Glomerular endothelial cell (primary cell): ENCODE measurements at places on chromosomes 11 and 22. TPM values are rescaled to one million over a fixed set of nuclear protein-coding genes. Genes with fewer than 3 reads are reported as not detected.

- DNase-seq = no peak
Measured at GRCh38 chr11:11243590-11244469, 109.2 kb downstream of the CSNK2A3 start.

GRCh38 chr11:27329867-27330632 is 33.0 kb downstream of the CCDC34 start:
- DNase-seq = no peak

DNA sequence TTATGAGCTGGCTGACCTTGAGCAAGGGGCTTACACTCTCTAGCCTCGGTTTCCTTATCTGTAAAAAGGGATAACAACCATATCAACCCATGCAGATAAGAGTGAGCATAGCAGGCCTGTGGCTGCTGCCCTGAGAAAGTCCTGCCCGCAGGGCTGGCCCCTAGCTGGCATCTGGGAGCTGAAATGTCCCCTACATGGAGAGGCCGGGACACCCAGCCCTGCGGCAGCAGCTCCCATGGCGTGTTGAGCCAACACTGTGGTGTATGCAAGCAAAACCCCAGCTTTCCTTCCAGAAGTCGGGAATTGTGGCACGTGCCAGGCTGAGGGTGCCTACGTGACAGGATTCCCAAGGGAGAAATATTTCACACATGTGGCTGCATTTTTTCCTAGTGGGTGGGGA is 358.9 kb downstream of the CTTN start:
- DNase-seq = no peak

DNA sequence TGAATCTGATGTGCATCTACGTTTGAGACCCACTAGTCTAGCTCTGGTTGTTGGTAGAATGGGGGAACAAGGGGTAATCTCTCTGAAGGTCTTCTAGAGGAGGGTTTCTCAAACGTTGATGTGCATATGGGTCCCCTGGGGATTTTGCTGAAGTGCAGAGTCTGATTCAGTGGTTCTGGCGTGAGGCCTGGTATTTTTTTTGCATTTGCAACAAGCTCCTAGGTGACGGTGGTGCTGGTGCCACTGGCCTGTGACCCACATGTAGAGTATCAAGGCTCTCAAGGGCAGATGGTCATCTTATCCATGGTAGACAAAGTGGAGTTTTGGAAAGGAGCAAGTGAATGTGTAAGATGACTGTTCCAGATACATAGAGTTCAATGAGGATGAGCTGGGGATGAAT is 97.1 kb downstream of the CEP164 start:
- no peak for DNase-seq

GRCh38 chr11:25423436-25424199 is 908.3 kb upstream of the ANO3 start:
- no peak for DNase-seq

GRCh38 chr11:11533057-11533456 is 88.7 kb downstream of the GALNT18 start:
- no peak for DNase-seq

DNA sequence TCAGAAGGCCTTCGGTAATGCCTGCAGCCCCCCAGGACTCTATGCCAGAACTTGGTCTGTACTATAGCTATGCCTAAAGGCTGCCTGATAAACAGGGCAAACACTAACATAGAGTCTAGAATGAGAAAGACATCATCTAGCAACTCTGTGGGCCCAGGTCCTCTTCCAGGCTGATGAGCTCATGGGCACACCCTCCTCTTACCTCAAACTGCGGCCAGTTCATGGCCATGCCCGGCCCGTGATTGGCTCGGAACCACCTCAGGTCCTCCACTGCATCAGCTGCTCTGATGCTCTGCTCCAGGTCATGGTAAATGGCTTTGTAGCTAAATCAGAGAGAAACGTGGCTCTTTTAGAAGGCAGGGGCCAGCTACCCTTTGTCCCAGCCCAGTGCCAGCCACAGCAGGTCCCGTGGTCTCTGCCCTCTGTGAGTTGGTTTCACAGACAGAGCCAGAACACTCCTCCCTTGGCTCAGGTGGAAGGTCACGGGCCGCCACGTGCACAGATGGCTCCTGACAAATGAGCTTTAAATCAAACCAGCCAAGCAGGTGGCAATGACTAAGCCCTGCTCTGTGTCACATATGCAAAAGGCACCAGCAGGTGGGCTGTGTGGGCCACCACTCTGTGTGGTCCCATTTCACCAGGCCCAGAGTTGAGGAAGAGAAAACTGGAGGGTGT is 25.0 kb upstream of the ARFGAP3 start:
- DNase-seq = no peak

DNA sequence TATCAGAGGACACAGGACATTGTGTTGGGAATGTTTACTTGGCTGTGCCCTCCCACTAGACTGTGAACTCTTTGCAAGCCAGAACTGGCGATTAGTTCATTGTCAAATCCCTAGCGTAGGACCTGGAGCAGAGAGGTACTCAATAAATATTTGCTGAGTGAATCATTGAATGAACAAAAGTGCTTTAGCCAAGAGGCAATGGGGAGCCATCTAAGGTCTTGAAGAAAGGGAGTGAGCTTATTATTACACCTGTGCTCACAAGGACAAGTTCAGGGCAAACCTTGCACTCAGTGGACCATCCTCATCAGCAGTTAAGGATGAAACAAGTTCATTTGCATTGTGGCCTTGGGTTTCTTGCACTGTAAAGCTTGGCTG is 1.1 kb upstream of the RASSF10 start:
- DNase-seq = no peak

DNA sequence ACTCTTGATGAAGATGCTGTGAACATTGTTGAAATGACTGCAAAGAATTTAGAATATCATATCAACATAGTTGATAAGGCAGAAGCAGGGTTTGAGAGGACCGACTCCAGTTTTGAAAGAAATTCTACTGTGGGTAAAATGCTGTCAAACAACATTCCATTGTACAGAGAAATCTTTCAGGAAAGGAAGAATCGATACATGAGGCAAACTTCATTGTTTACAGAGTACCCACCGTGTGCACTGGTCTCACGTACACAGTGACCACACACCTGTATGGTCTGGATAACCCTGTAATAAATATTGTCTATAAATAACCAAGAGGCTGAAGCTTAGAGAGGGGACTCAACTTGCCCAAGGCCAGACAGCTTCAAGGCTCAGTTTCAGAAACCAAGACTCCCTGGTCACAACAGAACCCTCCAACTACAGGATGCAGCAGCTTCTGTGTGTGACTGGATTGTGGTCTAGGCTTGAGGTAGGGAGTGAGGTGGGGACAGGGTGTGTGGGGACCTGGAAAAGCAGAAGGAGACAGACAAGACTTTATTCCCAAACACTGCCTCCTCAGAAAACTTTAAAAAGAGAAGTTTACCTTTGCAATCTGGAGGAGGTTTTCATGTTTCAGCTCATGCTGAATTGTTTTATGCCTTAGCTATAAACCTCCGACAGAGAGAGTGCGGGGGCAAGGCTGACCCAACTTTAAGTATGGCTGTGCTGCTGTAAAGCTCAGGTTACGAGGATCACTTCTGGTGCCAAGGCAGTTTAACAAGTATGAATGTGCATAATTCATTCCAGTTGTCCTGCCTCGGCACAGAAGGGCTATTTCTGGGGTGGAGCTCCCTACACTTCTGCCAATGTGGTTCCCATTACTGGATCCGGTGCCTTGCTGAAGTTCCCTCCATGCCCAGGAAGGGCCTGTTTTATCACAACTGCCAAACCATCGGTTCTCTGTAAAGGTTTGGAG is 372.6 kb upstream of the NARS2 start:
- no peak for DNase-seq

DNA sequence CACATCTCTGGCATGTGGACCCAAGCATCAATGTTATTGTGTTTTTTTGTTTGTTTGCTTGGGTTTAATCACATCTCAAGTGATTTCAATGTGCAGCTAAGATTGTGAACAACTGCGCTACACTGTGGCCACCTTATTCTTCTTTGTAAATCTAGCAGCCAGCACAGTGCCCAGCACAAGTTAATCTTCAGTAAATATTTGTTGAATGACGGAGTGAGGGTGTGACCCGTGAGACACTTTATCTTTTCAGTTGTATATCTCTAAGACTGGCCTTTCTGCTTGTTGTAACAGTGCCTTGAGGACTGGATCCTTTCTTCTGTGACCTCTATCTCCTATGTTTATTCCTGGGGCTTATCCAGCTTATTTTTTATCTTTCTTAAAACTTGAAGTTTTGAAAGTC is 21.4 kb upstream of the AMOTL1 start:
- no peak for DNase-seq

- no peak for DNase-seq
Measured at GRCh38 chr11:24592360-24592759, 95.5 kb downstream of the LUZP2 start.

DNA sequence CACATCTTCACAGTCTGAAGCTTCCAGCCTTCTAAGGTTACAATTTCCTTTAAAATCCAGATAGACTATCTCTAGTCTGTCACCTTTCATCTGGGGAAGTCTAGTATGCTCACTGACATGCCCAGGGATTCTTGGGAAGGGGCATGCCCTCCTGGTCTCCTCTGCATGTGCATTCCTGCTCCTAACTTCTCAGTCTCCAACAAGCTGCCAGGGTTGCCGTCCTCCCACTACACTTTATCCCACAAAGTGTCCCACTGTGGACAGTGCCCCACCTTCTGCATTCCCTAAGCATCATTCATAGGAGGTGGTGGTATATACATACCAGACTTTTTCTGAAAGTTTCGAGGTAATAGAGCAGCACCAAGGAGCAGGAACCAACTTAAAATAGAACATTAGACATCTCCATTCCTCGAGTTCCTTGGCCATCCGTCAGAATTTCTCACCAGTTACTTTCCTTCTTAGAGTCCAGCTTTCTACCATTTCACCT is 28.7 kb downstream of the EIF3F start:
- DNase-seq = no peak

- no peak for DNase-seq
Measured at GRCh38 chr11:21987261-21987660, 205.6 kb upstream of the ANO5 start.

HOATZ gene
- total RNA-seq = not detected in 2 replicates

DTX4 gene
- 1.2 and 1.8 TPM in 2 replicates for total RNA-seq

OTOG gene
- total RNA-seq = not detected in 2 replicates
